ENCODE measurements at places on chromosomes 3 and 15.

DNA sequence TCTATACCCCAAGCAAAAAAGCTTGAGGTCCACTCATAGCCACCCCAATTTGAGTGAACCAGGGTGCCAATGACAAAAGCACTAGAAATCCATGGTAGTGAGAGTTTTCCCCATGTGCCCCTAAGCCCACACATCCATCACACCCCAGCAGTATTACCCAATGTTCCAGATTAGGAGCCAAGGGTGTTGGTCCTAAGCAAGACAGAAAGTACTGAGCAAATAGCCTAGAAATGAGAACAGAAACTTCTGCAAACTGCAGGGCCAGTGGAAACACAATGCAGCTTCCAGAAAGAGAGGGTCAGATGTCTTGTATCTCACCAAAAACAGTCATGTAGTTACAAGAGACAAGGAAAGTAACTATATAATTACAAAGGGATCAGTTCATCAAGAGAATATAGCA, 10.9 kb upstream of the OXTR start:
- DNase-seq: no peak

GRCh38 chr3:128278761-128279600, 125.7 kb downstream of the EEFSEC start:
- peak; percentile 77 for DNase-seq

GRCh38 chr3:184016169-184016570, 1.5 kb downstream of the ABCC5 start:
- DNase-seq: no peak

- no peak for DNase-seq
Observed at GRCh38 chr15:26841514-26841913, 25.3 kb upstream of the GABRA5 start.

GRCh38 chr3:42610976-42611375, 10.5 kb downstream of the NKTR start:
- DNase-seq: no peak

- no peak for DNase-seq
Observed at GRCh38 chr3:108153451-108153981, 62.7 kb upstream of the CD47 start.

DNA sequence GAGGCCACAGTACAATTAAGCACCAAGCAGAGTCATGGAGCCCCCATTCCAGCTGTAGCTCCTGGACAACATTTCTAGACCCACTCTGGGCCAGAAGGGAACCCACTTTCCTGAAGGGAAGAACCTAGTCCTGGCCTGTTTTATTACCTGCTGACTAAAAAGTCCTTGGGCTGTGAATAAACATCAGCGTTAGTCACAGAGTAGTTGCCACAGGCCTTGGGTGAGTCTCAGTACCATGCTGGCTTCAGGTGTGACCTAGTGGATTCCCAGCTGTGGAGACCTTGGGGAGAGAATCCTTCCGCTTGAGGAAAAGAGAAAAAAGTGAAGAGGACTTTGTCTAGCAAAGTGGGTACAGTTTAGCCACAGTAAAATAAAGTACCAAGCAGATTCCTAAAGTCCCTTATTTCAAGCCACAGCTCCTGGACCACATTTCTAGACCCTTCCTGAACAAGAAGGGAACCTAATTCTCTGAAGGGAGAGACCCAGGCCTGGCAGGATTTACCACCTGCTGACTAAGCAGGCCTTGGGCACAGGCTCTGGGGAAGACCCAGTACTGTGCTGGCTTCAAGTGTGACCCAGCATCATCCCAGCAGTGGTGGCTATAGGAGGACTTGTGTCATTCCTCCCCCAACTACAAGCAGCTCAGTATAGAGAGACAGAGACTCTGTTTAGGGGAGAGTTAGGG, 118.3 kb upstream of the KCNH8 start:
- DNase-seq: no peak

DNA sequence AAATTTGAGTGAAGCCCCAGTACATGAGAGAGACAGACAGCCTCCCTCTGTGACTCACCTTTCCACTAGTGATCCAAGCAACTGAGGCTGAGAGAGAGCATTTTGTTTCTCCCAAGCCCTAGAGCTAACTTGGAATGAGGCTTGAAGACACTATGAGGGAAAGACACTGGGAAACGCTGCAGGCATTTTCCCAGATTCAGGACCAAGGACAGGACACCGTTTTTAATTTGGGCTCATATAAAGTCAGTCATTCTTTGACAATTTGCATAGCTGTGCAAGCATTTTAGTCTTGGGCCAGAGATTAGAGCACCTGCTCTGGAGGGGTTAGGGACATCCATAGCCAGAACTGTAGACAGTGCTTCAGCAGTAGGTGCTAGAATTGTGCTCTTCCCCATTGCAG, 249.0 kb downstream of the AGBL1 start:
- no peak for DNase-seq

DNA sequence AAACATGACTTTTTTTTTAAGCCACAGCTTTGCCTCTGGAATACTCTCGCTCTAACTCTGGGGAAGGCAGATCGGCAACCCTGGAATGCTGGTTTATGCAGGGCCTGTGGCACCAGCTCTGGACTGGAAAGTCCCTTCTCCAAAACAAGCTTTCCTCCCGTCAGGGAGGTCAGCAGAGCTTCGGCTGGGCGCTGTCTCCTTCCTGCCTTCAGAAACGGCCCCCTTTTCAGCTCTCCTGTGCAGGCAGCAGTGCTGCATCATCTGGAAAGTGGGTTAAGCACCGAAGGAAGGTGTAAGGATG, 42.7 kb upstream of the SKOR1 start:
- no peak for DNase-seq

GRCh38 chr3:77102951-77103769, 63.3 kb downstream of the ROBO2 start:
- no peak for DNase-seq

GRCh38 chr3:144114767-144115166, 143.1 kb downstream of the DIPK2A start:
- no peak for DNase-seq

- no peak for DNase-seq
Observed at GRCh38 chr3:1404270-1404962, 311.6 kb downstream of the CNTN6 start.

DNA sequence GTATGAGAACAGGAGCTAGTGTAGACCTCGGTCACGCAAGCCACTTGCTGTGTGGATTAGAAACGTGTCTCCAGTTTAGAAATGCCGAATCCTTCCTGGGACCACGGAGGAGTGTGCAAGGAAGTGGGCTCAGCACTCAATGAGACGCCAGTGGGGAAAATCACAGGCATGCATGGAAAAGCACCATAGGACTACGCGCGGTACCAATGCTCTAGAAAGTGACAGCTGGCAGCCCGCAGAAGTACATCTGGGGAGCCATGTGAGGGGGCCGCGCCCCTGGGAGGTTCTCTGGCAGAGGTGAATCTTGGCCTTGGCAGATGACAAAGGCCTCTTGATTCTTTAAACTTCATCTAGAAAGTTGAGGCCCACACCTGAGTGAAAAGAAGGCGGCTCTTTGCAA, 99.3 kb downstream of the LRRK1 start:
- peak; percentile 78 for DNase-seq

DNA sequence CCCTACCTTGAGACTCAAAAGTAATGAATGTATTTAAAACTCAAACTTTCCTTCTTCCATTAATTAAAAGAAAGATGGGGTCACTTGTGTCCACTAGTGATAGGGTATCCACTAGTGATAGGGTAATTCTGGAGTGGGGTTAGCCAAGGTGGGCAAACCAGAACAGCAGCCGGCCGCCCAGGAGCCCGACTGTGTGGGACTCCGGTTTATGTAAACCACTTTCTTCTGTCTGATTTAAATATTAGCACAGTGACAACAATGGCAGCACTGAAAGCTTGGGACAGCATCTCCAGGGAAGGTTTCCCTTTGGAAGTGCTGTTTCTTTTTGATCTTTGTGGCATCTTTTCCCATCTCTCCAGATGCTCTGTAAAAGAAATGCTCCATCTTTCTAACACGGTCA, 722 bp downstream of the MYZAP start:
- DNase-seq: no peak
